ENCODE measurements at places on chromosomes 2 and 18. TPM values are rescaled to one million over a fixed set of nuclear protein-coding genes. Genes with fewer than 3 reads are reported as not detected.

DNA sequence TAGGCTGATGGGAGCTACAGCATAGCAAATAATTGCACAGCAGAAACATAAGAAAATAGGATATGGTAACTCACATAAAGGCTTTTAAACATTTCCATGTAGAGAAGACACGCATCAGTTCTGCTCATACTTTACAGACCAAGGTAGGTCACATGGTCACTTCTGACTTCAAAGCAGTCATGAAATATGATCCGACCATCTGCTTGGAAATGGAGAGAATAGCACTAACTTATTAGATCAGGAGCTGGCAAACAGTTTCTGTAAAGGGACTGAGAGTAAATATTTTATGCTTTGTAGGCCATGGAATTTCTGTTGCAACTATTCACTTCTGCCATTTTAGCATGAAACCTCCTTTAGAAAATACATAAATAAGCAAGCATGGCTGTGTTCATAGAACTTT lies 936.6 kb upstream of the FANCL start:
- H3K27ac ChIP-seq, result no peak overlapping the region
- no peak for DNase-seq
- H3K36me3 ChIP-seq, result no peaks in the 10 kb centered on the region
- no peak overlapping the region for H3K4me3 ChIP-seq
- no peaks in the 10 kb centered on the region for H3K4me1 ChIP-seq
- no peaks in the 10 kb centered on the region for H3K27me3 ChIP-seq

DNA sequence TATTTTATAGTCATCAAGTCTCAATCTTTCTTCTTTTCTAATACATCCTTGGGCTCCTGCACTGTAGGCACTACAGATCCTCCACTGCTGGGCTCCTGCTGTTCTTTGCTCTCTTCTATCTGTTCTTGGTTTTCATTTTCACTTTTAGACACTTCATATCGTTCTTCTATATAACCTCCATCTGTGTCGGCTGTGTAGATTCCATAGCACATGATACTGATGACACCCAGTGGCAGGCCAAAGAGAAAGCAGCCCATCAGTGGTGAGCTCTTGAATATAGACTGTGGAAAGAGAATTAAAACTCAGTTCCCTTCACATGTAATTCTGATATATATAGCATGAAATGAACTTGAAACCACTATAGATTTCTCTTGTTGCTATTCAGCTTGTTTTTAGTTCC lies 38.0 kb downstream of the TMX3 start:
- peaks cover 66% of the 10 kb centered on the region for H3K36me3 ChIP-seq
- H3K27ac ChIP-seq, result no peak overlapping the region
- H3K4me1 ChIP-seq, result no peaks in the 10 kb centered on the region
- H3K4me3 ChIP-seq, result no peak overlapping the region

DNA sequence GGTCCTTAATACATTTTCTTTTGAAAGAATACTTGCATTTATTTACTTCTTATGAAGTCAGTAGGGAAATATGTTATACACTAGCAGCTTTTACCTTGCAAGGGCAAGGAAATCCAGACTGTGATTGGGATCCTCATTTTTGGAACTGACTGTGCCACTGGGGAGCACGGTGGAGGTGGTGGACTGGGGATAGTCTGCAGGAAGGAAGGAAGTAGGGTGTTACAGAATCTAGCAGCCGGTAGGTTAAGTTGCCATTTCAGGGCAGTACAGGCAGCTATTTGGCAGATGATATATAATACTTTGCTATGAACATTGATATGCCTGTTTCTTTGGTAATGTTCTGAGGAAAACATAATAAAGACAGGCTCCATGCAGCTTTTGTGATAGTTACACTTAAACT lies 238.3 kb downstream of the PHLPP1 start:
- DNase-seq, result no peak
- H3K4me1 ChIP-seq, result peaks cover 5% of the 10 kb centered on the region
- no peak overlapping the region for H3K27ac ChIP-seq
- H3K36me3 ChIP-seq, result peaks cover 1% of the 10 kb centered on the region

DNA sequence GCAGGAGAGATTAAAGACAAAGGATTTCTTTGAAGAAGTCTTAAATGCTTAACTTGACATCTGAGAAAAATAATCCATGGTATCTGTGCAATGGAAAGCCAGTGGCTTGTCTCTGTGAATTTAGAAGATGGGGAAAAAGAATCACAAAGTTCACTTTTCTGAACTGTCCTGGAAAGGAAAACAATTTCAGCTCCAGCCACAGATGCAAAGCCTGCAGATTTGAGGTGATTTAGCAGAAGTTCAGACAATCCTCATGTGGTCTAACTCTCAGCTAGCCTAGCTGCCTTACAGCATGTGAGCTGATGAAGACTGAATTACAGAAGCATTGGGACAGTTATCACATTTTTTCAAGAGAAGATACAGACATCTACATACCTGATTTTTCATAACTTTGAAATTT lies 126.7 kb upstream of the ITGB6 start:
- no peaks in the 10 kb centered on the region for H3K27me3 ChIP-seq
- no peak overlapping the region for H3K4me3 ChIP-seq
- H3K4me1 ChIP-seq, result peaks cover 26% of the 10 kb centered on the region

Gene DPP4
- 1.8 TPM for total RNA-seq

Gene NBAS
- total RNA-seq, result 34.7 TPM

All from natural killer cell (primary cell).